ENCODE measurements at places on chromosomes 5 and 9.

GRCh38 chr5:111159845-111160244 is 64.3 kb upstream of the CAMK4 start:
- no peak for DNase-seq

- no peak for DNase-seq
Measured at GRCh38 chr5:124907098-124907644, 160.7 kb upstream of the ZNF608 start.

DNA sequence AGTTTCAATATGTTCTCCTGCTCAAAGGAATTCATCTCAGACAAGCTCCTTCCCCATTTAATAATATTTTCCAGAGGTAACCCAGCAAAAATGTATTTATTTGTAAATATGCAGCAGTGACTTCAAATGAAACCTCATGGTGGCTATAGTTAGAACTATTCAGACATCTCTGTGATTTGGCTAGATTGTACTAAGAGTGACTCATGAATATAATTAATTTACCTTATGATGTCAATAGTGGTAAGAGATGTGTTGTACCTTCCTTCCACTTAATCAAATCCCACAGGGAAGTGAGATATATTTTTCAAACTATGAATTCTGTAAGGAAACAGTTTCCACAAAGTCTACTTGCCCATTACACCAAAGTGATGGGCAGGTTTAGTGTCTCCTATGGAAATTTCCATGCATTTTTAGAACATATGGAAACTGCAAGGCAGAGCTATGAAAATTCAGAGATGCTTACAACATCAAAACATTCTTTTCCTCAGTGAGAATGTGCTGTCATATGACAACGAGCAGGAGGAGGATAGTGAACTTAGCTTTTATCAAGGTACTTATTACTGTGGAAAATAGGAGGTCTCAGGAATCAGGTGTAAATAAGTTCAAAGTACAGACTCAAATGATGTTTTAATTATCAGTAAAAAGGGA is 34.0 kb upstream of the SPDL1 start:
- no peak for DNase-seq

DNA sequence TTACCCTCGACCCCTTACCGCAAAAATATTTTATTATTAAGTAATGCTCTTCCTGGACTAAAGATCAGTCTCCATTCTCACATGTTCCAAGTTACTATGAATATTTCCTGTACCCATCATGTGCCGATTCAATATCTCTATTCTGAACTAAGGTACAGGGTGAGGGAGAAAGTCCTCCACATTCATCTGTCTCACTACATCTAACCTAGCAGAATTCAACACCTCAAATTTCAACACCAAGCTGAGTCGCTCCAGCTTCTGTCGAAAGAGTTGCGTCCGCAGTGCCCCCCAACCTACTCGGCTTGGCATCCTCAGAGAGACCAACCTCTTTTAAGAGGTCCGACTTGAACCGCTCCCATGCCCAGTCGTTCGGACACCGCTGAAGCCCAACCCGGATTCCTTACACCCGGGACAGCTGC is 1.0 kb downstream of the CERT1 start:
- DNase-seq = no peak

- DNase-seq = peak; percentile 39
Measured at GRCh38 chr5:151196556-151197290, 27.2 kb downstream of the CCDC69 start.

DNA sequence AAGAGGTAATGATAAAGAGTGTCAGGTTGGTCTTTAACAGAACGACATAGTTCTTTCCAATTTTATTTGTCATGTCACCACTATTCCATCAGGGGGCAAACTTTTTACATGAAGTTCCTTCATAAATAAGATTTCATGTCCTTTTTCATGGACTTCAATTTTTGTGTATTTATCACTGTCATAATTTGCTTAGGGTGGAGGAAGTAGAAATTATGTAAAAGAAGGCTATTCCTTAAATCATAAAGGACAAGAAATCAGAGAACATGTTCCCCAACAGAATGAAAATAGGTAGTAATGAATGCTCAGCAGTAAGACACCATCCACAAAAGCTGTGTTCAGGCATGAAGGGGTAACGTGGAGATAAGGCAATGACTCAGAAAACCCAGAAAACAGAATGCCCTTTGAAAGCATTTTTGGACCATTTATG is 72.7 kb downstream of the ZFAND5 start:
- no peak for DNase-seq

- DNase-seq = no peak
Measured at GRCh38 chr9:2142212-2142611, 127.1 kb downstream of the SMARCA2 start.

DNA sequence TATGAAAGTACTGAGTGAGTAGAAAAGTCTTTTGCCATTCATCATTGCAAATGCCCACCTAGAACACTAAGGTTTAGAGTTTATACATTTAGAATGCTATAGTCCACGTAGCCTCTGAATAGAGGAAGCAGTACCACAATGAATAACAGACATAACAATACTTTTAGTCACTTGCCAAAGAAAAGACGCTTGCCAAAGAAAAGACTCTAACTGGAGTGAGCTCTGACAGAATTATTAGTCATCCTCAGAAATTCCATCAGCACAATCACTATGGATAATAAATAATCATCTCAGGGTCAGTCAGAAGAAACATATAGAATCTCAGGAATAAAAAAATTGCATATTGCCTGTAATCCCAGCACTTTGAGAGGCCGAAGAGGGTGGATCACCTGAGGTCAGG is 168.5 kb upstream of the TARS1 start:
- DNase-seq = no peak

- DNase-seq = no peak
Measured at GRCh38 chr5:124238350-124238749, 508.1 kb downstream of the ZNF608 start.

- no peak for DNase-seq
Measured at GRCh38 chr9:123493627-123494026, 137.6 kb downstream of the CRB2 start.

GRCh38 chr5:180720486-180720885 is 19.4 kb downstream of the OR2Y1 start:
- DNase-seq = no peak

DNA sequence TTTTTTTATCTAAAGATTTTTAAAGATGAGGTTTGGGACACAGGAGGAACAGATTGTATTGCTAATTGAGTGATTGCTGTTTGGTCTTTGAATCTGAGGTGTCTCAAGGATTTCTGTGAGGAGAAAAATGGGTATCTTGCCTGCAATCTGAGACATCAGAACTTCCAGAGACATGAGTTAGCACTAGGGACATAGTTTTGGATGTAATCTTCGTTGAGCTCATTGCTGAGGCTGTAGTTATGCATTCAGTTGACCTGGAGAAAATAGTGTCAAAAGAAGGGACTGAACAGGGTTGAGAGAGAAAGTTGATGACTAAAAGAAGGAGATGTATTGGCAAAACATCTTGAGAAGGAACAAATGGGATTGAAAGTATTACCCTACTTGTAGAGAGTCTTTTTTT is 24.6 kb downstream of the C9orf85 start:
- DNase-seq = no peak

GRCh38 chr9:123996731-123997421 is 14.7 kb upstream of the LHX2 start:
- no peak for DNase-seq

- DNase-seq = no peak
Measured at GRCh38 chr5:135203593-135204036, 169.6 kb upstream of the PITX1 start.

DNA sequence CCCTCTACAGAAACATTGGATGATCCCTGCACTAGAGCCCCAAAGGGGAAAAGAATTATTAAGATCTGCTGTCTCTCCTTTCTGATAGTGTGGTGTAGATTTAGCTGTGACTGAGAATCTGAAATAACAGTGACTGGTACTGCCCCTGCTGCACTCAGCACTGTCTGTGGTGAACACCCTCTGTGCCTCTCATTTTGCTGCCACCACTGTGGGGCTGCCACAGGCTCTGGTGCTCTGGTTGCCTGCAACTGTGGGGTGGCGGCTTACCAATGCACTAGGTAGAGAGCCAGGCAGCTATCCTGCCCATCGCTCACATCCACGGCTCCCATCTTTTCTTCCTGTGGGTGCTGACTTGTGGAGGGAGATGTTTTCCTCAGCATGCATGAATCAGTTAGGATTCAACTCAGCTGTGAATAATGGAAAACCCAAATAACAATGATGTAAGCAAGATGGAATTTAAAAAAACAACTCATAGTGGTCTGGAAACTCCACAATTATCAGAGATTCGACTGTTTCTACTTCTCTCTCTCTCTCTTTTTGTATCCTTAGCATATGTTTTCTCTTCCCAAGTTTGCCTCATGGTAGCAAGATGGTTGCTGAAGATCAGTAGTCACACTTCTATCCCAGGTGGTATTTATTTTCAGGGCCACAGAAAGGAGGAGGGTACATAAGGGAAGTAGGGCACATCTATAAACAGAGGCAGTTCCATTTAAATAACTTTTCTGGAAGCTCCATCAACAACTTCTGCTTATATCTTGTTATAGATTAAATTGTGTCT is 99.8 kb upstream of the DAP start:
- DNase-seq = no peak

DNA sequence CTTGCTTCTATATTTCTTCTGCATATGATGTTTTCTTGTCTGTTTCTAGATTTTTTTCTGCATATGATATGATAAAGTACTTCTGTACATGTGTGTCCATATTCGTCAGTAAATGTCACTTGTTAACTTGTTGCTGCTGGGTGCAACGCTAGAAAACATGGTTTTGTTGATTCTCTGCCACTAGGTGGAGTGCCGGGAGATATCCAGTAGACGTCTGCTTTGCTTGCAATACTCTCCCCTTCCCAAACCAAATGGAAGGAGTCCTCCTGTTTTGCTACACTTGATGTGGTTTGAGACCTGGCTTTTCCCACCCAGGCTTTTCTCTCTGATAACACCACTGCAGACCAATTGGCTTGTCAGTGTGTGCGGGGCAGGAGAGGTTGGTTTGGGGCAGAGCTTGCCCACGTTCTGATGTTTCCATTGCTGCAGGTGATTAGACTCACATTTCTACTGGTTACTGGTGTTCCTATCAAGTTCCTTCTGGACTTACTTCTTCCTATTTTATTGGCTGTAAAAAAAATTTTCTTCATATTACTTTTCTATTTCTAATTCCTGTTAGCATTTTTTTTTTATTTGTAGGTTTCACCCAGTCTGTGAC is 900.0 kb upstream of the CDH10 start:
- DNase-seq = peak; percentile 60

DNA sequence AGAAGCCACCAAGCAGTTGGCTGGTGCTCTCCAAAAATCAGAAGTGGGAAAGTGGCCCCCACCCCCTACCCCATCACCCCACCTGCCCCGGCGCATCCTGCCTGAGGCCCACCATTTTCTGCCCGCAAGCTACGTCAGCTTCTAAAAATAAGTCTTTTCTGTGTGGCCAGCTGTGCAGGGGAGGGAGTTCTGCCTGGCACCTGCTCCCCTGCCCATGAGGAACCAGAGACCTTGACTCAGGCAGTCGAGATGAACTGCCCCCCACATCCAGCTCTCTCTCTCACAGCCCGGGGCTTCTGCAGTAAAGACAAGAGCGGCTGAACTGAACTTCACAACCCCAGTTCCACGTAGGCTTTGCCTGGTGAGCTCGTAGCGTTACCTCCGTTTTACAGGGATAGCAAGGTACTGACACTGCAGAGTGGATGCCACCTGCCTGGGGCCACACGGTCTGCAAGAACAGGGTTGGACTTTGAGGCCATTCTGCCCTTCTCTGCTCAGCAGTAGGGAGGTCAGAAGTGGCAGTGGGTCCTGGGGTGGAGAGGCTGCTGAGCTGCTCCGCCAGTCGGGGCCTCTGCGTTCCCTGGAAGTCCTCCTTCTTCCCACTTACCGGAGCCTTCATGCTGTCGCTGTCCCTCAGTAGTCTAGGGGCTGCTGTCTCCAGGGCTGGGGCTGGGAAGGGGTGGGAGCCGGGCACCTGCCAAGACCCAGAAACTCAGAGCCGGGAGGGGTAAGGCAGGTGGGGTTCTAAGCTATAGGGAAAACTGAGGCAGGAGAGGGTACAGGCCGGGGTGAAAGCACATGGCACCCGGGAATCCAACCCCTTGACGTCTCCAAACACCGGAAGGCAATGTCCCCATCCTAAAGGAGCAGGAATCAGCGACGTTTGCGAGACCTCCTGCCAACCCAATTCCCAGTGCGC is 781 bp downstream of the ST6GALNAC4 start:
- DNase-seq = no peak

GRCh38 chr5:143800715-143801114 is 11.2 kb upstream of the HMHB1 start:
- no peak for DNase-seq

GRCh38 chr5:10254686-10255085 is 4.6 kb downstream of the CCT5 start:
- DNase-seq = no peak

- no peak for DNase-seq
Measured at GRCh38 chr5:87765009-87765408, 352.3 kb upstream of the CCNH start.

DNA sequence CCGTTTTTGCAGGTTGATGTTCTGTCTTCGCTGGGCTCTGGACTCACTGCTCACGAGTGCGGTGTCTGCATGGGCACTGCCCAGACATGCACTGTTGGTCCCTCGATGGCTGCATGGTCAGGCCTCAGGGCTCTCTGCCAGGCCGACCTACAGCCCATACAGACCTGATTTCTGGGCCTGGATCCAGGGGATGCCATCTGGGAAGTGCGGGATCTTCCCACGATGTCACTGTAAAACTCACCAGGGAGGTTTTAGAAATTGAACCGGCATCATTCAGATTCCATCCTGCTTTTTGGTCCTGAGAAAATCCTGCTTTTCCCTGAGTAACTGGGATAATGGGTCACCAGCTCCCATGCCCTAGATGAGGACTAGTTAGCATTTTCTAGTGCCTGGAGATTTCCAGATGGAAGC is 9.1 kb downstream of the S1PR3 start:
- no peak for DNase-seq

DNA sequence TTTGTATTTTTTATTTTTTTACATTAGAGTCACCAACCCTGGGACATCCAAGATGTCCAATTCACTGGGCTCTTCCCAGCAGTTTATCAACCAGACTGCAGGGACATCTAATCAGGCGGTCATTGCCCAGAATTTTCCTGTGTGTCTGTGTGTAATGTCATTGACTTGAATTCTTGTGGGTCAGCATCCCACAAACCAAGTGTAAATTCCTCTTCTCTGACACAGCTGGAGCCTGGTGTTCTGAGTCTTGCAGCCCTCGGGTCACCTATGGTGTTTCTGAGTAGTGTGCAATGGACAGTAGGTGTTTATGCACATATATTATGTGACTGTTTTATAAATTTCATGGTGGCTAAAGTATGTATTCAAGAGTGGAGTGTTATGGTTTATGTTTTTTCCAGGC is 815.7 kb downstream of the SEMA5A start:
- DNase-seq = no peak

DNA sequence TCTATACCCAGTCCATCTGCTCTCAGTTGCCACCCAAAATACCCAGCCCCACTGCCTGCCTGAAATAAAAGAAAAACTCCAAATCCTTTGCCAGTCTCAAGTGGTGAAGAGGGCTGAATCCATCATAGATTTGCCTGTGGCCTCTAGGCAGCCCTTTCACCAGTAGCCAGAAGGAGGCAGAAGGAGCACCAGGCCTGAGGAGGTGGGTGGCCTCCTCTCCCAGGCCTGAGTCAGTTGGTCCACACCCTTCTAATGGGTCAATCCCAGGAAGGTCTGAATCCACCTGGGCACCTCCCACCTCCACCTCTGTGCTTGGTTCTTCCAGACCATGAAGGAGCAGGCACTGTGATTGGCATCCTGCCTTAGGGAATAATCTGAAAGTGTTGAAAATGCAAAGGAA is 97.0 kb downstream of the DAPK1 start:
- no peak for DNase-seq

GRCh38 chr5:173333925-173334661 is 5.9 kb upstream of the STC2 start:
- no peak for DNase-seq

GRCh38 chr5:149297340-149298025 is 25.8 kb downstream of the AFAP1L1 start:
- DNase-seq = no peak

- peak; percentile 62 for DNase-seq
Measured at GRCh38 chr5:72452515-72453245, 54.5 kb downstream of the ZNF366 start.
